Large intestine (tissue), 12 donors: ENCODE measurements at places on chromosomes 11 and 22. TPM values are rescaled to one million over a fixed set of nuclear protein-coding genes. Genes with fewer than 3 reads are reported as not detected.

- DNase-seq, result no peak
Measured at GRCh38 chr11:34055218-34056000, 3.9 kb downstream of the CAPRIN1 start.

DNA sequence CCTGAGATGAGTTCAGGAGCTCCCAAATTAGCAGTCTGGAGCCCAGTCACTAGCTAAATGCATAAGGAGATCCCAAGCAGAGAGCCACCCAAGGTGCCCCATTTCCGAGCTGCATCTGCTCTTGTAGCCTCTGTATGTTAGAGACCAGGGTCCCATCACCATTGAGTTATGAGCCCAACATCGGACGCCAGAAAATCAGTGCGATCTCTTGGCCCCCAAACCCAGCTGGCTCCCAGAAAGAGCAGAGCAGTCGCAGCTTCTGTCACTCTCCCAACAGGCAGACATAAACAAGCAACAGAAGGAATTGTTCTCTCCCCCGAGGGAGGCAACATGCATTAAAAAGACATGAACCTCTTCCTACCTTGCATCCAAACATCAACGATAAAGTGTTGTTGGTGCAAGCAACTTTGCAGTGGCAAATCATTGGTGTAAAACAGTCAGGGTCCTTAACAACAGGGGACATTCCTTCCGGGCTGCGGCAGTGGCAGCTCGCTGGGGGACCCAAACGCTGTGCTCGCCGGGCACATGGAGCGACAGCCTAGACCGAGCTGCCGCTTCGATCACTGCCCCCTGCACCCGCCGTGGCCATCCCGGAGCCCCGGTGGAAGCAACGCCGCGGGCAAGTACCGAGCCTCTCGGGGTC is 907.1 kb downstream of the DLG2 start:
- no peak for DNase-seq

GRCh38 chr11:82557274-82557673 is 176.4 kb downstream of the FAM181B start:
- DNase-seq, result no peak

- DNase-seq, result no peak
Measured at GRCh38 chr11:24708616-24709015, 211.8 kb downstream of the LUZP2 start.

Gene CLCF1
- polyA plus RNA-seq, result 9.6 TPM

Gene NRGN
- 2.1 TPM for polyA plus RNA-seq
